ENCODE measurements at places on chromosomes 11 and 22.

DNA sequence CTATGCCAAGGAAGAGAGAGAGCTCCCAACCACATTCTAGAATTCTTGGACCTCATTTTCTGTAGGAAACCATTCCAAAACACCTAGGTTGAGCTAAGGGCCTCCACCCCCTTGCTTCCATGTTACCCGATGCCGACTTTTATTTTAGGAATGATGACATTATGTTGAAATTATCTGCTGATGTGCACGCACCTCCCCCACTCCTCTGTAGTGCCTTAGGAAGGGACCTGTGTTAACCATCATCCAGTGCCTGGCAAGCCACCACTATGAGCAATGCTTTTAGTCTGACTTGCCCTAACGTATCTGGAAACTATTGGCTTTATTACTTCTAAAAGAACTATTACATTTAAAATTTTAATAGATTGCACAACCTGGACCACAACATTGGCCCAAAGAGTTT, 42.1 kb downstream of the NCAPD3 start:
- ATAC-seq, result no peak

DNA sequence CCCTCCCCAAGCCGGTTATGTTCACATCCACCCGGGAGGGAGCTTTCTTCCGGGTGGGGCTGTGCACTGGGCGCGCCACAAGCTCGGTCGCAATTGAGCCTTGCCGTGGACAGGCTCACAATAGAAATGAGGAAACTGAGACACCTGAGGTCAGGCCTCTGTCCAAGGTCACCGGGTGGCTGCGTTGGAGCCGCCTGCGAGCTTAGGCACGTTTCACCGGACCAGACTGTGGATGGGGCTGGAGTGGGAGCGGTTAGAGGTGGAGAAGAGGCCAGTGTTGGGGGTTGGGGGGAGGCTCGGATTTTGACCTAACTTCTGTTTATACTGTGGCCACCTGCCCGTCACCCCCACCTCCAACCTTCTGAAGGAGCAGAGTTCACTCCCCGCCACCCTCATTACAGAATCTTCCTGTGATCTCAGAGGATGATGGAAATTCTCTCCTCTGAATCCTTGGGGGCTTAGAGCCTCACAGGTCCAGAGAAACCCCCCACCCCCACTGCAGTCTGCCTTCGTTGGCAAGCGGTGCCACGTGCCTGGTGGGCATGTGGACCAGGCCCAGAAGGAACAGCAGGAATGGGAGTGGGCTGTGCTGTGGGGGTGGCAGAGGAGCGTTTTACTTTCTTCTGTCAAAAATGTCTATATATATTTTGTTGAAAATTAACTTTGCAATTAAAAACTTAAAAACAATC, 631 bp upstream of the NPTXR start:
- ATAC-seq, result no peak

DNA sequence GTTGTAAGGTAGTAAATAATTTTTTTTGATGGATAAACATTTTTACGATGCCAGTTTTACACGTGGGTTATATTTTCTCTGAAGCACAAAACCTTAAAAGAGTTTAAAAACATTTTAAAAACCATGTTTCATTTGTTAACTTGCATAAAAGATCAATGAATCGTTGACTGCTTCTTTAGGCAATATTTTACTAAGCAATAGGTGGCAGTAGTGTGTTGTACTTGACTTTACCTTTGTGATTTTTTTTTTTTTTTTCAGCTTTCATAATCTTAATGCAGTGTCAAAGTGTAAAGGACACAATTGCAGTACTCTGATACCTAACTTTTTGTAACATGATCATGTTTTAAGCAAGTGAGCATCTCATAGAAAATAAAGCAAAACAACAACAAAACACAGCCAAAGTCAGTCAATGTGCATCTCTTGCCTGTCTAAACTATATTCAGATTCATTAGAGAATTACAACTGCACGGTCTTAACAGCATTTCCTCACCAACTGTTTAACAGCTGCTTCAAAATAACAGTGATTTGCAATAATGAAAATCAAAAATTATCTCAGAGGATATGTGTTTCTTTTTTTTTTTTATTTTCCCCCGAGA, 27.7 kb downstream of the DNAJC24 start:
- no peak for ATAC-seq

GRCh38 chr11:19938169-19938856, 222.0 kb downstream of the DBX1 start:
- peak; percentile 27 for ATAC-seq

DNA sequence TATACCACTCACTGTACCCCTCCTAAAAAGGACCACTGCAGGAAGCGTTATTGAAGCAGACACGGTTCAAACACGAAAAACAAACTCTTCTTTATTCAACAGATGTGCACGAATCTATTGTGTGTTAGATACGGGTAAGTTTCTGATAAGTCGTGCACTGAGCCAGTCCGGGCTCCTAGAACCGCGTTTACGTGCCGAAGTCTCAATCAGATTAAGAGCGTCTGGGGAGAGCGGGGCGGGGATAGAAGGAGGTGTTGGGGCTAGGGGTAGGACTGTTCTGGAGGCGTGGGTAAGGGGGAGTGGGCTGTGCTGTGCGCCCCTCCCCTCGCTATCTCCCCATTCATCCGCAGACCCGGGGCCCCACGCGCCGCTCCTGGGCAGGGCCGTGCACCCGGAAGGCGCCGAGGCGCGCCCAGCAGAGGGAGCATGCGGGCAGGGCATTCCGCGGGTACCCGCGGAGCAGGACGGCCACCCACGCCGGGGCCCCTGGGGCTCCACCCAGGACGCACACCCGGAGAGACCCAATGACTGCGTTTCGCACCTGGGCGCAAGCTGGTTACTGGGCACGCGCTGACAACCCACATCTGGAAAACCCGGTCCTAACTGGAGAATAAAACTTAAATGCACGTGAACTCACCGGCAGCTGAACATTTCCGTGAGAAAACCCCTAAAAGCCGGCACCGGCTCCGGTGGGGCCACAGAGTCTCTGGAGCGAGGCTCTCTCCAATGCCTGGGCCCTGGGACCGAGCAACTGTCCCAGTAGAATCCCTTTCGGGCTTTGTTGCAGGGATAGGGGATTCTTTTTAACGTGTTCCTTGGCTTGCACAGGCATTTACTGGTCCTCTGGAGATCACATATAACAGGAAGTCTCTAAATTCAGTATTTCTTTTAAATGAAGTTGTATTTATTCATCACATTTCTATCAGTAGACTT, 40.6 kb downstream of the WEE1 start:
- peak; percentile 86 for ATAC-seq

GRCh38 chr22:39448205-39449054, 8.4 kb upstream of the MGAT3 start:
- no peak for ATAC-seq

- no peak for ATAC-seq
These were observed 41.4 kb upstream of the B3GAT1 start for GRCh38 chr11:134453441-134453840.

DNA sequence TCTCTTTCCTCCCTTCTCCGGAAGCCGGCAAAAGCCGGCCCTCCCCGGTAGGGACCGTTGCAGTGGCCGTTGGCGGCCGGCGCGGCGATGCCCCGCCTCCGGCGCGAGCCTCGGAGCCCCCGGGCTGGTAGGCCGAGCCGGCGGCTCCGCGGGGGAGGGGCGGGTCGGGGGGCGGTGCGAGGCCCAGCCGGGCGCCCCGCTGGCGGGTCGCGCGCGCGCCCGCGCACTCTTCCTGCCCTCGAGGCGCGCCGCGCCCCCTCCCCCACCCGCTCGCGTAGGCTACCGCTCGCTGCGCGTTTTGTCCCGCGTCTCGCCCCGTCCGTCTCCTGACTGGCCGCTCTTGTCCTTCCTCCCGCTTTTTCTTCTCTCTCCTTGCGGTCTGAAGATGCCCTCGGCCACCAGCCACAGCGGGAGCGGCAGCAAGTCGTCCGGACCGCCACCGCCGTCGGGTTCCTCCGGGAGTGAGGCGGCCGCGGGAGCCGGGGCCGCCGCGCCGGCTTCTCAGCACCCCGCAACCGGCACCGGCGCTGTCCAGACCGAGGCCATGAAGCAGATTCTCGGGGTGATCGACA, 591 bp downstream of the CAPRIN1 start:
- peak; percentile 58 for ATAC-seq

- no peak for ATAC-seq
These were observed 101.9 kb upstream of the VPREB1 start for GRCh38 chr22:22142661-22143060.

GRCh38 chr11:72869831-72870230, 55.6 kb downstream of the ATG16L2 start:
- ATAC-seq, result no peak

Data from activated CD4-positive, CD25-positive, alpha-beta regulatory T cell treated with anti-CD3 and anti-CD28 coated beads, Interleukin-2, amount 50 U/mL, for 24 hours (primary cell).